ENCODE measurements at places on chromosomes 4 and X.

DNA sequence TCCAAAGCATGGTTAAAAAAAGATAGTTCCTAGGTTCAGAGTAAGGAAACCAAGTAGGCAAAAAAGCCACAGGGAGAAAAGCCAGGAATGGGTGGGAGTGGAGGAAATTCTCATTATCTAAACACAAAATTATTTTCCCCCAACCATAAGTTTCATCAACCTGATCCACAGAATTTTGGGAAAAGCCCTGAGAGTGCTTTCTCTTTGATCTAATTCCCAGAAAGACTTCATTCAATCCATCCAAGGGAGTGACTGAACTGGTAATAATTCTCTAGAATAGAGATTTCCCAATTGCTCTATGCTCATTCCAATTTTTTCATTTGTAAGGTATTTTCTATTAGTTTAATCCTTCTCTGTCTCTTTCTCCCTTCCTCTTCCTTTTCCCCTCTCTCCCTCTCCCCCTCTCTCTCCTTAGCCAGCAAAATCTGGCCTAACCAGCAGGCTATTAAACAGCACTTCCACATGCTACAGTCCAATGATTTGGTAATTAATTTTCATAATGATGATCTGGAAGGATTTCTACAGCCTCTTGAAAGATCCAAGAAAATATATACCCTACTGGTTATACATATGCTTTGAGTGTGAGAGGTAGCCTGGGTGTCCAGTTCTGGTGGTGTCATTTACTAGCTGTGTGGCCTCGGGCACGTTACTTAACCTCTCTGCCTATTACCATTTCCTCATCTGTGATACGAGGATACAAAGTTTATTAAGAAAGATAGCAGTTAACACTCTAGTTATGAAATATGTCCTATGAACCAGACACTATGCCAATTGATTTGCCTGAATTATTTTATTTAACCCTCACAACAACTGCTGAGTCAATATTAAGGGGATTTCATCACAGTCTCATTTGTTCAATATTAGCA lies 251.5 kb upstream of the RASGEF1B start:
- DNase-seq = peak; percentile 60

DNA sequence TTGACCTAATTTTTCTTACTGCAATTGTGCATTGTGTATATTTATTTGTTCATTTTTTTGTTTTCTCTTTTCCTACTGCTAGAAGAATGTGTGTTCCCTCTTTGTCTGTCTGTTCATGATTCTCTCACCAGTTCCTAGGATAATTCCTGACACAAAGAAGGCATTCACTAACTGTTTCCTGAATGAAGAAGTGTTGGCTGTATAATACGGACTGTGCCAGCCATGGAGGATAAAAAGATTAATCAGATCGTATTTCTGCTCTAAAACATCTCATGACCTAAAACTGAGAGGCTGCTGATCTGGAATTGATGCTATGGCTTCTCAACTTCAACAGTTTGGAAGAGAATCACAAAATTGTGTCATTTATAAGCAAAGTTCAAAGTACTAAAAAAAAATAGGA lies 563.1 kb upstream of the FRG1 start:
- no peak for DNase-seq

GRCh38 chr4:114056599-114056998 lies 77.2 kb upstream of the ARSJ start:
- peak; percentile 62 for DNase-seq

- DNase-seq = no peak
These were observed 32.9 kb downstream of the EREG start for GRCh38 chr4:74397748-74398426.

- DNase-seq = no peak
These were observed 106.8 kb downstream of the ARSJ start for GRCh38 chr4:113872426-113873260.

DNA sequence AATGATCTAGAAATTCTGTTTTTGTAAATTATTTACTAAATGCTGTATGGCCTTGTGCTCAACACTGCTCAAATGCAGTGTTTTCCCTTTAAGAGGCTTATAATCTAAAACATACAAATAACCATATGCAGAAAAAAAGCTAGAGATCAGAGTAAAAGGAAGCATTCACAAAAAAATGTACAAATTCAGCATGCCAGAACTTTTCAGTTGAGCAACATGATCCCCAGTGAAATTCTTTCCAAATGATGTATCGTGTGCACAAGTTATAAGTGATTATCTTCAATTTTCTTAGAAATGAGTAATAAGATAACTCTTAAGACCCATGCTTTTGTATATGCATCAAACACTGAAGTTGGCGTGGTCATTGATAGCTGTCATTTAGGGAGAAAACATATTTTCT lies 5.0 kb downstream of the GPC3 start:
- DNase-seq = no peak

GRCh38 chr4:36189511-36190226 lies 54.6 kb downstream of the ARAP2 start:
- no peak for DNase-seq

DNA sequence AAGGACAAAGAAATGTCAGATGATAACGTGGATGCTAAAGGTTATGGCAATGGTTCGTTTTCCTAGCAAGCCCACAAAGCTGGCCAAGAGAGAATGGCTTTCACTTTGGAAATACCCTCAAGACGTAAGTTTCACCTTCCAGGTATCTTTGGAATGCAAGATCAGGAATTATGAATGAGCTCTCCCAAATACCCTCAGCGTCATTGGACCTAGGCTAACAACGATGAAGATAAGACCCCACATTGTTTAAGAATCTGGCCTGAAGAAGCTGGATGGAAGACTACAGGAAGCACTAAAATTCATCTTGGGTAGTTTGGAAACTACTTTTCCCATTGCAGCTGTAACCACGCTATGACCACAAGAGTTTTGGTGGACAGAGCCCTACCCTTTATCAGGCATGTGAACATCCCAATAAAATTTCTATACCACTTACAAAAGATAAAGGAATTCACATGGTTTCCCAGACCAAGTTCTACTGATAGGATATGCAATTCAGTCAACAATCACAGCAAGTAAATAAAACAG lies 111.9 kb downstream of the KDR start:
- DNase-seq = no peak

DNA sequence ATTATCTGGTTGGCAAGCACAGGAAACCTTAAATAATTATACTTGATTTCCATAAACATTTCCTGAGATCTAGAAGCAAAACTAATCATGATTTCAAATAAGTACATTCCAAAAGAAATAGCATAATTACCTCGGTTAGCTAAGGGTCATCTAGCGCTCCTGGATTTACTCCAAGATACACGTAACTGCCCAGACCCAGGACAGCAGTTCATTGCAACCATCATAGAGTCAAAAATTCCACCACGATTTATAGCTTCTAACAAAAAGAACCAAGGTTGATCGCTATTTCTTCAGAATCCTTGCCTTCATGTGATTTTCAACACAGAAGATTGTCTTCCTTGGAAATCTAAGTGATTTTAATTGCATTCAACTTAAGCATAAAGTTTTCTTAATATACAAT lies 1235.5 kb upstream of the TENM3 start:
- no peak for DNase-seq

DNA sequence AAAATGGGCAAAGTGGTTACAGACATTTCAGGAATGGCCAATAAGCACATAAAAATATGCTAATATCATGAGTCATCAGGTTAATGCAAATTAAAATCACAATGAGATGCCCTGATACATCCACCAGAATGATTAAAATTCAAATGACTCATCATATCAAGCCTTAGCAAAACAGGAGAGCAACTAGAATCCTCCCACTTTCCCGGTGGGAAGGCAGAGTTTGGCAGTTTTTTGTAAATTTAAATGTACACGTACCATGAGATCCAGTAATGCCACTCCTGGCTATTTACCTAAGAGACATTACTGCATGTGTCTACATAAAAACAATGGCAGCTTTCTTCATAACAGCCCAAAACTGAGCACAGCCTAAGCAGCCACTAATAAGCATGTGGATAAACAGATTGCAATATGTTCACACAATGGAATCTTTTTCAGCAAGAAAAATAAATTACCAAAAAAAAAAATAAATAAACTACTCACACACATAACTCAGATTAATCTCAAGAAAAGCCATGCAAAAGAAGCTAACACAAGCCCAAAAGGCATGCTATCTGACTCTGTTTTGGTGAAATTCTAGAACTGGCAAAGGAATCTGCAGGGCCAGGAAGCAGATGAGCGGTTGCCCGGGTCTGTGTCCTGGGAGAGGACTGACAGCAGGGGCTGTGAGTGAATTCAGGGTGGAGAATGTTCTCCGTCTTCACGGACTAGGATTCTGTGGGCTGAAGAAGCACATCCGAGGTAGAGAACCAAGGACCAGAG lies 48.8 kb downstream of the AFAP1 start:
- DNase-seq = peak; percentile 41

DNA sequence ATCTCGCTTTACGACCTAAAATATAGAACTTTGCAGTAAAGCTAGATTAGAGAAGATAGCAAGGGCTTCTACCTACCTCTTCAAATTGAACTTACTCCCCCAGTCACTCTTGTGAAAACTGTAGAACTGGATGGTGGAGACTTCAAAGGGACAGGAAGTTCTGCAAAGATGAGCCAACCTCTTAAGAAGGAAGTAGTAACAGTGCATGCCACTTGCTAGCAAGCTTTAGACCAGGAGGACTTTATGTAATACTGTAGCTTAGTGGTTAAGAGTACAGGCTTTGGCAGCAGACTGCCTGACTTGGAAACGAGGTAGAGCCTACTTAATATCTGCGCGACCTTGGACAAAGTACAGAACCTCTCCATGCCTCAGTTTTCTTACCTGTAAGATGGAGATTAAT lies 27.5 kb upstream of the VBP1 start:
- no peak for DNase-seq

DNA sequence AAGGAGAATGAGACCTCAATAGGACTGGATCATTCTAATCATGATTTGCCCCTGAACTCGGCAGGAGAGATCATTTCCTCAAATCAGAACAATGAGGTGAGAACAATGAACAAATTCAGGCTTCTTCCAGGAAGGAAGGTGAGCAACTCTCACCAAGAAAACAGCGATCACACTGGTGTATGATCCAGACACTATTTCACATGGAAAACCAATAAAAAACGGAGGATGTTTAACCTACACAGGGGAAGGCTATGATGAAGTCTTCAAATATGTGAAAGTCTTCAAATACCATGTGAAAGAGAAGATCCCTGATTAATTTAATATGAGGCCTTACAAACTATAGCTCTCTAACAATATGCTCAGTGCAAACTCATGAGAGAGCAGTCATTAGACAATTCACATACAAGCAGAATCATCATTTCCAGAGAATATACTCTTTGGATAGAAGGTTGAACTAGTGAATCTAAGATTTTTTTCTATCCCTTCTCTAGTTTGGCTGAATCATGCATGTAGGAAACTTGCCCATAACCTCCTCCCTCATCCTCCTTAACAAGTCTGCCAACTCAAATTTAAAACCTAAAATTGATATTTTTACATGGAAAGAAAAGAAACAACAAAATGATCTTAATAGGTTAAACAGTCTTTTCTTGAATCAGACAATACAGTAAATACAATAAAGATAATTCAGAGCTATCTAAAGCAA lies 122.5 kb downstream of the ADAMTS3 start:
- DNase-seq = no peak

- DNase-seq = peak; percentile 29
These were observed 44.8 kb downstream of the BANK1 start for GRCh38 chr4:101835121-101835904.
